ENCODE measurements at places on chromosomes 5 and 9. TPM values are rescaled to one million over a fixed set of nuclear protein-coding genes. Genes with fewer than 3 reads are reported as not detected.

The PSAT1 gene
- 0.77 TPM for total RNA-seq

DNA sequence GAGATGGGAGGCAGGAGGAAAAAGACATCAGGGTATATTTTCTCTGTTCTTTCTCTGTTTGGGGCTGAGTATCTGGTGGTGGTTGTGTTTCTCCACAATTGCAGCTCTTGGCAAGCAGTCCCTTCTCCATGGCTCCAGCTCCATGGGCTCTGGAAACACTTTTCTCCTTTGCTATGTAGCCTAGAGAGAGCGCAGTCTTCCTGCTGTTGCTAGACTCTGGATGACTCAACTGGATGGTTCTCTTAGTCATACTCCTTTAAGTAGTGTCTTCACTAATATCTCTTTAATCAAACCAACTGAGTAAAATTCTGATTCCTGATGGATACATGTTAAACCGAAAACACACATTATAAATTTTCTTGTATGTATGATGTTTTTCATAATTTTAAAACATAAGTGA lies 3.3 kb upstream of the PLGRKT start:
- DNase-seq, result no peak

DNA sequence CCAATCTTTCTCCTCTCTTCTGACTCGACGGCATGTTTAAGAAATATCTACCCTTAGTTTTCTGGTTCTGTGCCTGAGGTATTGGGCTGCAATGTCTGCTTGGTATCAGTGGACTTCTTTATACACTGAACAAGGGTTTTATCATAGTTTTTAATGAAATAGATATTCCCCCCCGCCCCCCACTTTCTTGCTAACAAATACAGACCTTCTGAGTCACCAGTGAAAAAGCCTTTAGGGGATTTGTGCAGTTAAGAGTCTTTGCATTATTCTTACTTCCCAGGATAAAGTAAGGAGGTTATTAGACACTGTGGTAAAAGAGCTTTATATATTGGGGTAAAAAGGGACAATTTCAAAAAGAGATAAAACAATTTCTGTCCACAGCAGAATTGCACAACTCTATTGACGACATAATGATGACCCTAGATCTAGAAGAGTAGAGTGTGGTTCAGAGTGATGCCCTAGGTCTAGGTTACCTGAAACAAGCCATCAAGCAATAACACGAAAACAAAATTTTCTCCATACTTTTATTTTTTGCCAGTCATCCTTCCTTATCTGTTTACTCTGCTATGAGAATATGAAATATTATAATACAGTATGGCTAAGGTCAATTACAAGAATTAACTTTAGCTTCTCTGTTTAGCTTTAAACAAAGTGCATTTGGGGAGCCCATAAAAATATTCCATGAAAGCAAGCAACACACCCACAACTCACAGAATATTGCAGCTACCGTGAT lies 110.7 kb downstream of the PLK2 start:
- no peak for DNase-seq

GRCh38 chr5:150502106-150502505 lies 5.8 kb upstream of the NDST1 start:
- DNase-seq, result no peak

GRCh38 chr5:56161927-56162326 lies 71.2 kb downstream of the ANKRD55 start:
- DNase-seq, result no peak

The SPATA9 gene
- total RNA-seq, result not detected
